ENCODE measurements at places on chromosomes 11 and 22.

DNA sequence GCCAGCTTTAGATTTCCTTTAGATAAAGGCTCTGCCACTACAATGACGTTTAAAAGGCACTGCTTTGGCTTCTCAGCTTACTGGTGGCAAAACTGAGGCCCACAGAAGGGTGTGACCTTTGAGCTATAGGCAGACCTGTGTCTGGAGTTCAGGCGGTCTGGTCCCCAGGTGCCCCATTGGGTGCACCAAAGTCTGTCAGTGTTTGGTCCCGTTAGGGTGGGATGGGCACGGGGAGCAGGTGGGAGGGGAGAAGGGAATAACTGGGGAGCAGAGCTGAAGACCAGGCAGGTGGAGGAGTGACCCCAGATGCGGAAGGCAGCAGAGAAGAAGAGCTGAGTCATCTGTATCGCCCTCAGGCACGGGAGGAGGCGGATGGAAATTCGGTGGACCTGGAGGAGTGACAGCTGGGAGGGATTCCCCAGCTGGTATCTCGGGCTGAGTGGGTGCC lies 45.3 kb upstream of the GCAT start:
- no peak for DNase-seq

DNA sequence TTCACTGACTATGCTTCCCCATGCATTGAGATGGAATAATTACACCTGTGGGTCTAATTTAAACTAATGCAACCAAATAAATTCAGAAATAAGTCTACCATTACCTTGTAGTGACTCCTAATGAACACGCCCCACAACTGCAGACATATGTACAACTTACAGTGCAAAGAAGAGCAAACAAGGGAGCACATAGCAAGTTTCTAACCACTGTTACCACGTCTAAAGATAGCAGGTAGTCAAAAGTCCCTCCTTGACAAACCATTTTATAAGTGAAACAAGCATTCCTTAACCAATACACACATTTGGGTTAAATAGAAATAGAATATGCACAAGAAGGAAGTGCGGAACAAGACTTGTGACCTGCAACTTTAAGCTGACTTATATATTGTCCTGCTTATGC lies 20.6 kb downstream of the PHF21A start:
- DNase-seq = no peak

DNA sequence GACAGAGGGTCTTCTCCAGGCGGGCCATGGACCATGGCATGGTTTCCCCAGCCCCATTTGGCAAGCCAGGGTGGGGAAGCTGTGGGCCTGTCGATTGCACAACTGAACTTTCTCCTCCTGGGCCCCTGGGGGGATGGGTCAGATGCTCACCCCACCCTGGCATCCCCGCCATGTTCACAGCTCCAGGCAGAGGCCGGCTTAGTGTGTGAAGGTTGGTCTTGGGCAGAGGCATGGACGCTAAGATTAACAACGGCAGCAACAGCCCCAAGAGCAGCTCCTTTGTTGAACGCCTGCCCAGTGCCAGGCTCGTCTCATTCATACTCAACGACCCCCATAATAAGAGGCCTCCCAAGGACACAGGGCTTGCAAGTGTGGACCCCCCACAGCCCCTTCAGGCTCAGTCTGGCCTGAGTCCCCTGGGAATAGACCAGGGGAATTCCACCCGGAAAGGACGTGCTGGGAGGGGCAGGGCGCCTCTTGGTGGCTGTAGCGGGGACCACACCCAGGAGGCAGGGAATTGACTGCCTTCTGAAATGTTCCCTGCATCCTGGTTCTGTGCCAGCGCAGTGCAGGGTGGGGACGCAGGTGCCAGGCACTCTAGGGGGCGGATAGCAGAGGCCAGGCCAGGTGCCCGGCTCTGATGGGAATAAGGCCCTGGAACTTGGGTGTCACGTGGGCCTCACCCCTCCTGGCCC lies 8.3 kb downstream of the TSPO start:
- no peak for DNase-seq

DNA sequence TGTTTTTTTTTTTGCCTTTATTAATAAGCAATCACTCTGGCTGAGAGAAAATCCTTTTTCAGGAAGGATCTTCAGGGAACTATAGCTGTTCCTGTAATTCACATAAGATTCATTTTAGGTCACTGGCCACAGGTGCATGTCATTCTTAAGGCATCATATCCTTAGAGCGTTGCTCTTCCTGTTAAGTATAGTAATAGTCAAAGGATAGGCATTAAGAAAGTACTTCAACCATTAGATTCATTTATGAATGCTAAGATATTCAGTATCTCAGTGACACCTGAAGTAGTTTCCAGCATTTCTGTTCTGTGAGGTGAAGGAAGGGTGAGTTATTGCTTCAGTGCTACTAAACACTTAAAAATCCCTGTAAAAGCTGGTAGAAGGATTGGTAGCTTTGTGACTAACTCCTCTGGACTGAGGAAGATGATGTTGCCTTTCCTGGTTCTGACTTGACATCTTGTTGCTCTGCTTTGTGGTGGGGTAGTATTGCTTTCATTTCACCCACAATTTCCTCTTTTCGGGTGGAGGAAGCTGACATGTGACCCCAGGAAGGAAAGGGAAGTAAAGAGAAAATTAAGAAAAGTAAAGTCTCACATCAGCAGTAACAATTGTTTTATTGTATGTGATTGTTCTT lies 34.7 kb downstream of the RNF169 start:
- peak; percentile 79 for DNase-seq

- DNase-seq = no peak
Observed at GRCh38 chr11:107819361-107820014, 39.1 kb downstream of the SLC35F2 start.

DNA sequence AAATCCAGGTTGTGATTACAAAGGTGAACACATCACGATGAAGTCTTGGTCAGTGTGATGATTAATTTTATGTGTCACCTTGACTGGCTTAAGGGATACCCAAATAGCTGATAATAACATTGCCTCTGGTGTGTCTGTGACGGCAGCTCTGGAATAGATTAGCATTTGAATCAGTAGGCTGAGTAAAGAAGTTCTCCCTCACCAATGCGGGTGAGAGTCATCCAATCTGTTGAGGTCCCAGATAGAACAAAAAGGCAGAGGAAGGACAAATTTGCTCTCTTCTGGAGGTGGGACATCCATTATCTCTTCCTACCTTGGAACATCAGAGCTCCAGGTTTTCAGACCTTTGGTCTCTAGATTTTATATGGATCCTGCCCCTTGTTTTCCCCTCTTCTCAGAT lies 856.2 kb upstream of the CCDC90B start:
- no peak for DNase-seq

DNA sequence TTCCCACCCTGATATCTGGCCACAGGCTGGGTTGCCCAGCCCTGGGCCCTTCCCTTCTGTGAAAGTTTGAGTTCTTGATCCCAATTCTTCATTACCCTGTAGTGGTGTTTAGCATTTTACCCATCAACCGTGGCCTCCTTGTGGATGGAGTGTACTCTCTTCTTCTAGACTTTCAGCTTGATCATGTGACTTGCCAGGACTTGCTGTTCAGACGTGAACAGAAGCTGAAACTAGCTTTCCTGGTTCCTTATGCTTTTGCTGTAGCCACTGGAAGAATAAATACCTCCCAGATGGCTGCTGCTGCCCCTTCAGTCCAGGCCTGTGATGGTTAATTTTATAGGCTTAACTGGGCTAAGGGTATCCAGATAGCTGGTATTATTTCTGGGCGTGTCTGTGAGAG lies 32.7 kb upstream of the DAGLA start:
- DNase-seq = no peak

DNA sequence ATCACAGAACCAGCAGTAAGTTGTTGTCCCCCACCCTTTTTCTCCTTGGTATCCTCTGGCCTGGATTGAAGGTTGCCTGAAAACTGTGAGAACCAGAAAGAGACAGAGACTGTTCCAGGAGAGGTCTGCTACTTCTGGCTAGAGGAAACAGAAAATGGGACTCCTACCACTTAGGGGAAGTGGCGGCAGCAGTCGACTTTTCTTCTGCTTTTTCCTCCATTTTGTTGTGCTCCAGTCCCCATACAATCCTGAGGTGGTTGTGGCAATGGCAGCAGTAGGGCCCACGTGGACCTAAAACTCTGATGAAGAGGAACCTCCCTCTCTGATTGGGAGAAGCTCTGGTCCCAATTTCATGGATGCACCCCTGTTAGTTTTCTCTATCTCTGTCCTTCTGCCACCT lies 76.0 kb upstream of the SORL1 start:
- no peak for DNase-seq

GRCh38 chr11:107665018-107665417 lies 46.8 kb downstream of the SLN start:
- DNase-seq = no peak

DNA sequence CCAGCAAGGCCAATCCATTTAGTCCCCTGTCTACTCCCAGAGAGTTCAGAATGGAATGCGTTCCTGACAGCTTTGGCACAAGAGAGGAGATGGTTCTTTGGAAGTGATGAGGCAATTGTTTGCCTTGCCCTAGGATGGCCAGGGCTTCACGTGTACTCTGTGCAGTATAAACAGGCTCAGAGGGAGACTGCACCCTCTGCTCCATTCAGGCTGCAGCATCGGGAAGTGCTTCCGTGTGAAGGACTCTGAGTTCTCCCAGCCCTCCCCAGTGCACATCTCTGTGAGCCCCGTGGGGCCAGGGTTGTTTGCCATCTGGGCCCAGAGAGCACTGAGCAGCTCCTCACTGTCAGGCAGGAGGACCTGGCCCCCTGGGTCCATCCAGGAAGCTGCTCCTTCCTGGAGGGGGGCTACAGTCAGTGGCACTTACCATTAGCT lies 215.3 kb upstream of the TBCEL start:
- no peak for DNase-seq

- no peak for DNase-seq
Observed at GRCh38 chr11:13644997-13645687, 23.3 kb upstream of the FAR1 start.

DNA sequence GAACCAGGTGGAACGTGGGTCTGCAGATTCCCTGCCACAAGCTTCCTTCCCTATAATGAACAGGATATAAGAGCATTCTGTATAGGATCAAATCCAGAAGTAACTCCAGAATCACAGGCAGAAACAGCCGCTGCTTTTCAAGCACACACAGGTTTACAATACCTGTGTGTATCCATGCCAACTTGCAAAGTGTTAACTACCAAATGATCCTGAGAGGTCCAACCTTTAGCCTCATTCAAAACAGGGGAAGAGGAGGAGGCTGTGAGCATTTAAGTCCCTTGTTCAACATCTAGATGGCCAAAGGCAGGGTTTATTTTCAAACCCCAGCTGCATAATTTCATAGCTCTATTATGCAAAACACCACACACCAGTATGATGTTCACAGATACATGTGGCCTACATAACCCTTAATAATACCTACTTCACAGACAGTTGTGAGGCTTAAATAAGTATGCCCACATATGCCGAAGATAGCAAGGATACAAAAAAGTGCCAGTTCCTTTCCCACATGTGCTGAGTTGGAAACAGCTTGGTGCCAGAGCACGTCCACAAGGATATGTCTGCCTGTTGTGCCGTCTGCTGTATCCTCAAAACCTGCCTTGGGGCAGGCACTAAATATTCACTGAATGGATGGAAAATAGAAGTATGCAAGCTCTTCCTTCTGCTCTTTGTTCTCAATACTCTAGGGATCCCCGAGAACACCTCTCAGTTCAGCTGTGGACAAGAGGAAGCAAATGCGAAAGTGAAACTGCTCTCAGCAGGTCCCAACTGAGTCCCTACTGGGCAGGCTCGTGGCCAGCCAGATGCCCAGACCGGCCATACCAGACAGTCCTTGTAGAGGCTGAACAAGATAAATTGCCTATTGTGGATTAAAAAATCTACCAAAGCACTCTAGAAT lies 66.8 kb downstream of the LARGE1 start:
- DNase-seq = peak; percentile 59

DNA sequence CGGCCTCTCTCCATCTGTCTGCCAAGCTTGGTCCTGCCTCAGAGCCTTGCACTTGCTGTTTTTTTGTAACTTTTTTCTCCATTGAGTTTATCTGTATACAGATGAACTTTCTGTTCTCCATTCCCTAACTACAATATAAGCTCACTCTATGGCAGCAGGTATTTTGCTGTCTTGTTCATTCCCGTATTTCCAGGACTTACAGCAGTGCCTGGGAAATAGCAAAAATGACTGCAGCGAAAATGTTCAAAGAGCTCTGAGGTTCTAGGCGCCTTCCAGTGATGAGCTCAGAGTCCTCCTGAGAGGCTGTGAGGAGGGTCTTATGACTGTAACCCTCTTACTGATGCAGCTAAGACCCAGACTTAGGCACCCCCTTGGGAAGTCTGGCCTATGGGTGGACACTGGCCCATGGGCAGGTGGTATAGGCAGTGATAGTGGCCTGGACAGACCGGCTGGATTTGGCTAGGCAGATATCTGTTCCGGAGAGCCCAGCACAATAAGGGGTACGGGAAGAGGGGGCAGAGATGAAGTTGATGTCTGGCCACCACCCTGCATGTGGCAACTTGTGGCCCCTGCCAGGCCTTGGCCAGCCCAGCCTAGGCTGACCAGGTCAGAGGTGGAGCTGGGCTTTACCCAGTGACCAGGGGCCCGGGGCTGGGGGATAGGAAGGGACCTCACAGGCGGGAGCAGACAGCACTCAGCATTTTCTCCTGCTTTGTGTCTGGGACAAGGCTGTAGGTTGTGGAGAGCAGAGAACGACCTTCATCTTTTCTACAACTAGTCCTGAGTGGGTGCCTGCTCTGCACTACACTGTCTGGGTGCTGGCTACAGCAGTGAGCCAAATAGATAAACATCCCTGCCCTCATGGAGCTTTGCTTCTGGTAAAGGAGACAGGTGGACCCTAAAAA lies 4.6 kb downstream of the ATF4 start:
- peak; percentile 38 for DNase-seq

- no peak for DNase-seq
Observed at GRCh38 chr11:70429724-70430521, 31.6 kb downstream of the CTTN start.

DNA sequence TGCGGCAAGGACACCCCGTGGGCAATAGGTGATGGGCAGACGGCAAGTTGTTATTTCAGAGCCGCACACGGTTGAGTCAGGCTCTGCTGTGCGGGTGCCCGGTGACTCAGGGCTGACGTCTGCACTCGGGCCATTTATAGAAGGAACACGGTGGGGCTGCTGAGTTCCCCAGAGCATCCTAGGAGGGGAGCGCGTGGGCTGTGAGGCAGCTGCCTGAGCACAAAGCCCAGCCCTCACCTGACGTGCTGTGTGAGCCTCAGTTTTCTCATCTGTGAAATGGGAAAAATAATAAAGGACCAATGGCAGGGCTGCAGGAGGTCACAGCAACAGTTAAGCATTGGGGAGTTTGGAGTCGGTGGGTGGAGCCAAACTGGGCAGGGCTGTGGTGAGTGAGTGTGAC lies 11.3 kb upstream of the RHOD start:
- peak; percentile 83 for DNase-seq

DNA sequence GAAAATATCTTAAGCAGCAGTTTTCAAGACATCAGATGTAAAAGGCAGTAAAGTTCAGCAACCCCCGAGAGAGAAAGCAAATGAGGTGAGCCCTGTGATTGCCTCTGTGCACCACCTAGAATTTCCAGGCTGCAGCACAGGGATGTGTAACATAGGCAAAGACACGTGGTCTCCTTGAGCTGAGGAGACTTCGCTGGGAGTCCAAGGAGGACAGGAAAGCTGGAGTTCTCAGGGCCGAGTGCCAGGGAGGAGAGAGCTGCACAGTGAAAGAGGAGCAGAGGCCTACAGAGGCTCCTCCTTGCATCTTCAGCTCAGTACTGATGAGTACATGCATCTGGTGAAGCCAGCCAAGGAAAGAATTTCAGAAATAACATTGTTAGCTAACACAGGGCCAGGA lies 17.6 kb upstream of the TOLLIP start:
- no peak for DNase-seq
